Hematopoietic multipotent progenitor cell treated with erythropoietin and hydrocortisone succinate and interleukin-3 and kit ligand, for 15 days (in vitro differentiated cells): ENCODE measurements at places on chromosomes 5 and 9.

- no peak for DNase-seq
Measured at GRCh38 chr5:2096887-2097505, 214.3 kb upstream of the IRX4 start.

DNA sequence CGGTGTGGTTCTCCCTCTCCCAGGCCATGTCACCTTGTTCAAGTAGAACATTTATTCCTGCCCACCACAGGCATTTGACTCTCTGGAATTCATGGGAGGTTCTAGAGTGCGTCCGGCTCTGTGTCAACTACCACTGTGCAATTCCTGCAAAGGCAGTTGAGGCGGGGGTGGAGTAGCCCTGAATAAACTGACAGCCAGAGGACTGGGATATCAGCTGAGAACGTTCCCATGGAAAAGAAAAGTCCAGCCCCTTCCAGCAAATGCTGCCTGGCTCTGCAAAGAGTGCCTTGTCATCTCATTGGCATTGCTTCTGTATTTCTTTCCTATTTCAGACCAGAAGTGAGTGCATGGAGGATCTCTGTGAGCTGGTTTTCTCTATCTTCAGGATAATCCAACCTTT is 18.9 kb upstream of the MEGF9 start:
- no peak for DNase-seq

- DNase-seq: no peak
Measured at GRCh38 chr9:128765499-128765898, 6.2 kb downstream of the ZER1 start.

DNA sequence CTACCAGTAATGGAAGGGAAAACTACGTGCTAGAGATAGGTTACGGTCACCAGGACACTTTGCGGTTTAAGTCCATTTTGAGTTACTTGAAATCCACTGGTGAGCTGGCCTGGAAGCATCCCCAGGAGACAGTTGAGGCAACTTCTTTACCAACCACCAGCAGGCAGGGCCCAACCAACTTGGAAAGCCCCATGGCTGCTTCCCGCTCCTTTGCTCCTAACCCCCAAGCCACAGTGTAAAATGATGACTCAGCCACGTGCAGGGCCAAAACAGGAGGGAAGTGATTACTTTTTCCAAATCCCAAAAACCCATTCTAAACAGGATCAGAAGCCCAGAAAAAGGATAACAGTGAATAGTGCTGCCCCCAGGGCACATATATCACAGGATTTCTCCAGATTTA is 87.4 kb downstream of the PAX5 start:
- DNase-seq: no peak

GRCh38 chr9:121350993-121351561 is 19.0 kb downstream of the STOM start:
- DNase-seq: peak; percentile 99

DNA sequence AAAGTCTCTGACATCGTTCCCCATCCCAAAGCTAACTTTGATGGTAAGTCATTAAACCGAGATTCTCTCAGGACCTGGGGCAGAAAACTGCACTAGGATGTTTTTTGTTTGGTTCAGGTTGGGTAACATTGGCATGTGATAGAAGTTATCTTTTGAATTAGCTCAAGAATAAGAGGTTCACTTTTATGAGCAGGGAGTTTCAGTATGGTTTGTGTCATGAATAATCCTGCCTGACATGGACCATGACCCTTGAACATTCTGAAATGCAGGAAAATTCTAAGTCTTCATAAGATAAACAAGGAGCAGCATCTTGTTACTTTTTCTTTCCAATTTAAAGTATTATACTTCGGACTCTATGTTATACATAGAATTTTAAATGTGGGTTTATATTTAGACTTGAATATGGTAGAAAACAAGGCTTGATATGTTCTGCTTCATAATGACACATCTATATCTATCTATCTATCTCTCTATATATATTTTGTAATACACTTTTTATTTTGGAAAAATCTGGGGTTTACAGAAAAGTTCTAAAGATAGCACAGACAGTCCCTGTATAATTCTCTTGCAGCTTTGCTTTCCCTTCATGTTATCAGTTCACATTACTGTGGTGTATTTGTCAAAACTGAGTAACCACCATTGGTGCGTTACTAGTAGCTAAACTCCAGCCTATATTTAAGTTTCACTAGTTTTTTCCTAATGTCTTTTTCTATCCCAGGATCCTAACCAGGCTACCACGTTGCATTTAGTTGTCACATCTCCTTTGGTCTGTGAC is 102.7 kb upstream of the TAF11L2 start:
- DNase-seq: no peak

DNA sequence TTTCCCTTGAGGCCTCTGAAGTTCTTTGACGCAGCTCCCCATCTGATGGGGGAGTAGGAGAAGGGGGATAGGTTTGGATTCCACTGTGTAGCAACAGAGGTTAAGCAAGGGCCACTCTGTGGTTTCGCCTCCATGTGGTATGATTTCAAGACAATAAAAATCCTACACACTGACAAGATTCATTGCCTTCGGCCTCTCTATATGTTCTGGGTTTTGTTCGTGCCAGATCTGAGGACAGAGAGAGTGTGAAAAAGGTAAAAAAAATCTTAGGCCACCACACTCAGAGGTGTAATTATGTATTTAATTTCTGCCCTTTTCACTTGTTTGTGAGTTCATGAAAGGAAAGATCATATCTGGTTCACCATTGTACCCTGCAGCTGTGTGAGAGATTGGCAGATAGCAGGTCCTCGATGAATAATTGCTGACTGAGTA is 715.2 kb upstream of the ZNF608 start:
- no peak for DNase-seq

DNA sequence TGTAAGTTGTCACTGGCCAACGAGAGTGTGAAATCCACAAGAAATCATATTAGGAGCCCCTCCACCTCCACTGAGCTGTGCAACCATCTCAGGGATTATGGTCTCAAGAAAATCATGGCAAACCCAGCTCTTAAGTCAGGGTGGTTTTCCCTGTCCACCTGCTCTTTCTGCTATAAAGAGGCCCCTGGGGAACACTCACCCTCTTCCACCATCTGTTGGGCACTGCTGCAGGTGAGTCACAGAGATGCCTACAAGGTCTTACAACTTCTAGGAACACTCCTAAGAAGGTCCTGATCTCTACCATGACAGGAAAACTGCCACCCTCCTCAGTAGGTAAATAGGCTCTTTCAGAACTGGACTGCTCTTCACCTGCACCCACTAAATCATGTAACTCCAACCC is 61.8 kb downstream of the DRD1 start:
- no peak for DNase-seq

DNA sequence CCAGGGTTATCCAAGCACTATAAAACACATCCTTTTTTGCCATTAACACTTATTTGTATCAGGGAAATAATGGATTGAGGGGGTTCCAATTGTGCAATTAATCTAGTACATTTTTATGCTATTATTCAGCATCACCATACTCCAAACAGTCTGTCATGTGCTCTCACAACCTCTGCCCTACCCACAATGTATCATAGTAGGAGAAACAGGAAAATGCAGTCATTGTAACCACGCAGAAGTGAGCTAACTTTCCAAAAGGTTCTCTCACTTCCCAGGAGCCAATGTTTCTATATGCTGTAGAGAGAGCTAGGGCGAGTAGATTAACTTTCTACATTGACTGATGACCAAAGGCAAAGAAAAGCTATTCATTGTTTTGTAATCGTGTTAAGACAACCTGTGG is 29.8 kb downstream of the DAB2 start:
- DNase-seq: no peak

GRCh38 chr9:68802525-68803015 is 97.5 kb downstream of the PIP5K1B start:
- no peak for DNase-seq

GRCh38 chr5:171363846-171364245 is 23.8 kb upstream of the NPM1 start:
- DNase-seq: no peak

DNA sequence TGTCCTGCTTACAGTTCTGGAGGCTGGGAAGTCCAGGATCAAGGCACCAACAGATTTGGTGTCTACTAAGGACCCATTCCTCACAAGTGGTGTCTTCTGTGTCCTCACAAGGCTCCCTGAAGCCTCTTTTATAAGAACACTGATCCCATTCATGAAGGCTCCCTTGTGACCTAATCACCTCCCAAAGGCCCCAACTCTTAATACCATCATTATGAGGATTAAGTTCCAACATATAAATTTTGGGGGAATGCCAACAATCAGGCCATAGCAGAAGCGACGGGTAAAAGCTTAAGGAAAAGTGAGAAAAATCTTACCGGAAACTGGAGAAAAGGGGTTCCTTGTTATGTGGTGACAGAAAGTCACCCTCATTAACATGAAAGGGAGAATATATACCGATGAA is 11.2 kb downstream of the CTNNAL1 start:
- no peak for DNase-seq

DNA sequence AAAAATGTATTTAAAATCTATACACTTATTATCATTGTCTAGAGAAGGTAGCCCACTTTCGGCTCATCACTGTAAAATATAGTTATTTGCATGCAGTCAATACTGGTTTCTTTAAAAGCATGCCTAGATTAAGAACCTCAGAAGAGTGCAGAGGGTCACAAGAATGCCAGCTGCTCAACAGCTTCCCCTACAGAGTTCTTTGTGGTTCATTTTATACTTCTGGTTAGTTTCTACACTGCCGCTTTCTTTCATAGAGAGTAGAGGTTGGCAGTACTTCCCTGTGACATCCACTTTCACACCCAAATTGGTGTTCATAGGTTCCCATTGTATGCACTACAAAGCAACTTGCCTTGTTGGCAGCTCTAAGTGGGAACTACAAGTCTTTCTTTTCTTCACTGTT is 137.3 kb downstream of the KIAA0825 start:
- no peak for DNase-seq

DNA sequence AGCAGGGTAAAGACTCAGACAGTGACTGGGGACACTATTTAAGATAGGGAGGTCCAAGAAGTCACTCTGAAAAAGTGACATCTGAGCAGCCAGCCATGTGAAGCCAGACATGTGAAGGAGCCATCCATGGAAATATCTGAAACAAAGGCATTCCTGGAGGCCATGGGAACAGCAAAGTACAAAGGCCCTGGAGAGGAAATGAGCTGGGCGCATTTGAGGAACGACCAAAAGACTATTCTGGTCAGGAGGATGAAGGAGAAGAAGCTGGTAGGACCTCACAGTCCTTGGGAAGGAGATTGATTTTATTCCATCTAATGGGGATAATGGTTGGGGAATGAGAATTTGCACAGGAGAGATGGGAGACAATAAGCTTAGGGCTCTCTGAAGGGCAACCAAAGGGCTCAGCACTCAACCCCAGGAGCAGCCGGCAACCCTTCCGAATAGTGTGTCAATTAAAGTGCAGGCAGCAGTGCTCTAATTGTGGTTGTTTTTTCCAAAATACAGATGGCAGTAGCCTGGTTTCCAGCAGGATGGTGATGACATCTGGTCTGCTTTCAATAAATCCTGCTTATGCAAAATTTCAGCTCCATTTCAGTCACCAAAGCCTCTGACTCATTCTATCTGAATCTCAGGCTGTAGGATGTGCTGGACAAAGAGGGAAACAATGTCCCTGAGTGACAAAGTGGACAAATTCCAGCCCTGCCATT is 26.7 kb downstream of the FOXI1 start:
- no peak for DNase-seq

DNA sequence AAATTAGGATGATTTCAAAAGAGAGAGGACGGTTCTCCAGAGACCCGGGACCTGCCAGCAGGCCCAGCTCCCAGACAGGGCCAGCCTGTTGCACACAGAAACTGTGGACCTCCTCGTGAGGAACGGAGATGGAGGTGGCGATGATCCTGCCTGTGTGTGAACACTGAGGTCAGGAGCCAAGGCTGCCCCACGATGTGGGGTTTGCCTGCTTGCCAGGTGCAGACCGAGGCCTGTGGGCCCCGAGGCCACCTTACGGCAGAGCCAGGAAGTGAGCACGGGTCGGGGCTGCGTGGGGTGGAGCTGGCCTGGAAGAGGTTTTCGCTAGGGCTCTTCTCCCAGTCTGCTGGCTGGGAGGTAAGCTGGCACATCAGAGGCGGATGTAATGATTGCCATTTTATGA is 4.3 kb downstream of the FAM163B start:
- DNase-seq: no peak

DNA sequence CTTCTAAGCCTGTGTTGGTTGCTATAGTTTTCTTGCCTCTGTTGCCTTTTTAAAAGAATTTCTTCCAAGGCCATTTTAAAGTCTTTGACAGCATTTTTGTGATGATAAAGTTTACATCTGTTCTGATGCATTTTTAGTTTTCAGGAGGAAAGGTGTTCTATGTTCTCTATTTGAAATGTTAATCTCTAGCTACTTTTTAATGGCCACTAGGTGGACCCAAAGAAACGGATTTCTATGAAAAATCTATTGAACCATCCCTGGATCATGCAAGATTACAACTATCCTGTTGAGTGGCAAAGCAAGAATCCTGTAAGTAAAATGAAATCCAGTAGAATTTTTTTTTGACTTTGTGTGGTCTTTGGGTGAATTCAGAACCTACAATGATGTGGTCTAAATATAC is 60.2 kb downstream of the MELK start:
- DNase-seq: no peak

DNA sequence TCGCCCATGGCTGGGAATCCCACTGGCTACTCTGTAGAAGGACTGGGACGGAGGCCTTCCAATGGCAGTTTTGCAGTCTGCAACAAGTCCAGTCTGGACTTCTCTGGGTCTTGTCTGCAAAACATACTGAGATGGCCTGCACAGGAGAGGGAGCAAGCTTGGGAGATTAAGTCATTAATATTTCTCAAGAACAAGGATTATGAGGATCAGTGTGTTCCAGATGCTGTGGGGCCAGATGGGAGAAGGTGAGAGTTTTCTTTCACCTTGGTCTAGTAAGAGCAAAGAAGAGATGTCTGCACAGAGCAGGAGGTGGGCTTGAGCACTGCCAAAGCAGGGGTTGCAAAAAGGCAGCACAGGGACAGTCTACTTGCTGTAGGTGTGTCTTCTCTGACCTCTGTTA is at the start of gene PDE6A:
PDE6A (minus strand) TSS at position 128 of the 400 bp plus-strand sequence; CDS start at position 8, 120 bp downstream.
- no peak for DNase-seq

- DNase-seq: no peak
Measured at GRCh38 chr5:133981714-133982113, 13.3 kb upstream of the C5orf15 start.

DNA sequence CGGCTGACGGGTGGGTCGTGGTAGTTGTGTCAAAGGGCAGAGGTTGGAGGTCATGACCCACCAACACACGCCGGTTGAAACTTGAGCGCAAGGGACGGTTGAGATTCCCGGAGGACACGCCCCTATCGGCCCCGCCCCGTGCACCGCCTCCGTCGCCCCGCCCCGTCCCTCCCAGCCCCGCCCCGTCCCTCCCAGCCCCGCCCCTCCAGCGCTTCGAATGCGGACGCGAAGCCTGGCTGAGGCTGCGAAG is 226 bp upstream of the RANBP17 start:
- DNase-seq: no peak

DNA sequence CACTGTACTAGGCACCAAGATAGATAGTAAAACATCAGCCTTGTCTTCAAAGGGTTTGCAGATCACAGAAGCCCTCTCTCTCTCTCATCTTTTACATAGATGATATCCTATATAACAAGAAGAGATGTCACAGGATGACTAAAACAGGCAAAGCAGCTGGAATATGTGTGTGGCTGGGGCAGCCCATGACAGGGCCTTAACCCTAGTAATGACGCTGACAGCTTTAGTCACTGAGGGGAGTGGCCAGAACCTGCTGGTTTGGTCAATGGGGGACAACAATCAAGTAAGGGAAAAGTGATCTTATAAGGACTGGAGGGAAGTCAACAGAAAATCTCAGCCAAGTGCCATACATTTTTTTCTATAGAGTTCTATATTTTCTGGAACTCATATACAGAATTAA is 41.9 kb upstream of the RIC1 start:
- no peak for DNase-seq
